ENCODE measurements at places on chromosomes 2 and 18.

GRCh38 chr2:28002181-28002580 lies 111.7 kb downstream of the BABAM2 start:
- DNase-seq = no peak

- DNase-seq = peak; percentile 21
Measured at GRCh38 chr18:34153711-34154110, 71.0 kb downstream of the NOL4 start.

GRCh38 chr2:71526141-71526540 lies 72.8 kb downstream of the DYSF start:
- DNase-seq = no peak

DNA sequence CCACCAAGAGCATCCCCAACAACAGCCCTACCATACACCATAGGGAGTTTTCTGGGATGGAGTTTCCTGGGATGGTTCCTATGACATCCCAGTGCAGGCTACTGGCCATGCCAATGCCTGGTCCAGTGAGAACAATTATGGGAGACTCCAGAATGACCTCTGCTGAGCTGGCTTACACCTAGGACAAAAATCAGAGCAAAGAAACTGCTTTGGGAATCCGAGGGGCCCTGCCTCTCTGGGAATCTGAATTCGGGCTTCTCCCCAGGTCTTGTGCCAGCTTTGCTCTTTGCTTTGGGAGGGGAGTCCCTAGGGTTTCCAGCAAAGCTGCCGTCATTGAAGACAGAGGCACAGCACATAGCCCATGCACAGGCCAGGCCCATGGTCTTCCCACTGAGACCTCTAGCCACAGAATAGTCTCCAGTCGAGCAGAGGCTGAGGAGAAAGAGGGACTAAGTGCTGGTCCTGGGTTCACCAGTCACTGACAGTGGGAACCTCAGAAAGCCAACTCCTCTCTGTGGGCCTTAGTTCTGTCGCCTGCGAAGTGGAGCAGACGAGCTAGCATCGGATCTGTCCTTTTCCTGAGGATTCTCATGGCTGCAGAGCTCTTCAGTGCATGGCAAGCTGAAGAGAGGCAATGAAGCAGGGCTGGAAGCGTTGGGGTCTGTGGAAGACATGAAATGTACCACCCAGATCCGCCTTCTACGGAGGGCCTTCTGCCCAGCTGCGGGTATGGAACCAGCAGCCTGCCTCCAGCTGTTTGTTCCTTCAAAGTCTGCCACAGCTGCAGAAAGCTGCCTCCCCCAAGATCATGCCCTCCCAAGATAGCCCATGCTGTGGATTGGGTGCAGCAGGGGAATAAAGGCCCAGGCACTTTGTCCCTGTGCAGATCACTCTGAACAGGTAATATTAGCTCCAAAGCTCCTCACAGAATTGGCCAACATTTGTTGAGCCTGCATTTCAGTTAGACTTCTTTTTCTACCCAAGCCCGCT lies 11.2 kb upstream of the LBH start:
- no peak for DNase-seq

GRCh38 chr2:219434718-219435525 lies at the start of gene SPEG:
SPEG (plus strand) TSS chr2:219434843; CDS start chr2:219434978, 135 bp downstream.
- DNase-seq = no peak

DNA sequence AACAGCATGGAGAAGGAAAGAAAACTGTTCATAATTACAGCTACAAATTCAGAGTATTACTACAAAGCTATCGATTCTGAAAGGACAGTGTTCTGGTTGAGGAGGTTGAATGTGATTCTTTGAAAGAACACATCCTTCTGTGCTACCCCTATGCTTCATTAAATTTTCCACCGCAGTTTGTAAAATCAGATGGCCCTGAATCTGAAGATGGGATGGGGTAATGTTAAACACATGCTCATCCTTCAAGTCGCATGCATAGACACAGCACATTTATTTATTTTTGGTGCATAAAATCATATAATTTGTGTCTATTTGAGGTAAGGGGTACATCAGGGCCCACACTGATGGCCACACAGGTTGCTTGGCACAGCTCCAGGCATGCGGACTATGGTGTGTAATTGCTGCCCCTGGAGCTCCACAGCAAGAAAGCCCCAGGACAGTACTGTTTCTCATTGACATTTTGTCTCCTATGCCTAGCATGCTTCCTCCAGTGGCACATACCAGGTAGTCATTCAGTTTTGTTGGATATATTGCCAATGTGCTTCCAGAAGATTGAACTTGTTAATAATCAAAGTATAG lies 238.8 kb upstream of the TANK start:
- DNase-seq = no peak

- peak; percentile 32 for DNase-seq
Measured at GRCh38 chr2:226885769-226886435, 50.0 kb downstream of the RHBDD1 start.

GRCh38 chr18:46469186-46469915 lies 187.7 kb downstream of the LOXHD1 start:
- peak; percentile 88 for DNase-seq

GRCh38 chr2:609881-610280 lies 67.3 kb downstream of the TMEM18 start:
- no peak for DNase-seq

GRCh38 chr2:9266711-9267110 lies 60.1 kb downstream of the ASAP2 start:
- DNase-seq = no peak
